Stimulated activated CD4-positive, alpha-beta T cell treated with anti-CD3 and anti-CD28 coated beads, Interleukin-1b, Interleukin-23, amount 100 ng/mL, for 1 hour (primary cell): ENCODE measurements at places on chromosomes 5 and 9.

GRCh38 chr9:22005702-22006606, 3.2 kb downstream of the CDKN2B start:
- DNase-seq, result no peak

DNA sequence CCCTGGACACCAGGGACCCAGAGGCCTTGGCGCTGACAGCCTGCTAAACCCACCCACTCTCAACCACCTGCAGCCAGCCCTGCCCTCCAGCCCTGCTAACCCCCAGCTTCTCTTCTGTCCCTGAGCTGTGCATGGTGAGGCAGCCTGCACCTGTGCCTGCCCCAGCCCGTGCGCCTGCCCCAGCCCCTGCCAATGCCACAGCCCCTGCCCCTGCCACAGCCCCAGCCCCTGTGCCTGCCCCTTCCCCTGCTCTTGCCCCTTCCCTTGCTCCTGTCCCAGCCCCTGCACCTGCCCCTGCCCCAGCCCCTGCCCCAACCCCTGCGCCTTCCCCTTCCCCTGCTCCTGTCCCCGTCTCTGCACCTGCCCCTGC, 43.3 kb upstream of the IRX4 start:
- no peak for DNase-seq

DNA sequence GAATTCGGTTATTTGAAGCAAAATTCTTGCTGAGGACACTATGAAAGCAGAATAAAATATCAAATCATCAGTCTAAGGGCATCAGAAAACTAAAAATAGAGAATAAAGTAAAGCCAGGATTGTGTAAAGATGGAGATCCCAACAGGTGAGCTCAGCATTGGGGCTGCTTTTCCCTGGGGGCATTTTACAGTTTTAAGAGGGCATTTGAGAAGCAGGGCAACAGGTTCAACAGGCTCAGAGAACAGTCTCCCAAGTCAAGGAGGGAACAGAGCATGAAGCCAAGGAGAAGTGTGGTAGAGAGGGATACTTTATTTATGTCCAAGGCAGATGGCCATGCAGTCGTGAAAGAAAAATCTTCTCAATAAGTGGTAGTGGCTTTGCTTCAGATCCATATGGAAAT, 145.4 kb downstream of the SYK start:
- DNase-seq, result no peak

DNA sequence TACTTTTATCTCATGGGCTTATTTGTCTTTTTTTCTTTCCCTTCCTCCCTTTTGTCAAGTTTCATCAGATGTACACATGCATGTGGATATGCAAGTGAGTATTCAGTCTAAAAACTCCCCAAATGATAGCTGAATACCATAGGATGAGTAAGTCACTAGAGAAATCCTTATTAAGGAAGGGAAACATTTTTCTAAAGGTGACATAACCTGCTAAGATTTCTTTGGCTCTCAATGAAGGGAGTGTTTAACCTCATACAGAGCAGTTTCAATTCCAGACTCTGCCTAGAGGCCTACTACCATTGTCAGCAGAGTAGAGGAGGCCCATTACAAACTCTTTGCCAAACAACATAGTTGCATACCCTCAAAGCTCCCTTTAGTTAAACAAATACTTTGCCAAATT, 192.4 kb downstream of the ARHGEF28 start:
- DNase-seq, result no peak

DNA sequence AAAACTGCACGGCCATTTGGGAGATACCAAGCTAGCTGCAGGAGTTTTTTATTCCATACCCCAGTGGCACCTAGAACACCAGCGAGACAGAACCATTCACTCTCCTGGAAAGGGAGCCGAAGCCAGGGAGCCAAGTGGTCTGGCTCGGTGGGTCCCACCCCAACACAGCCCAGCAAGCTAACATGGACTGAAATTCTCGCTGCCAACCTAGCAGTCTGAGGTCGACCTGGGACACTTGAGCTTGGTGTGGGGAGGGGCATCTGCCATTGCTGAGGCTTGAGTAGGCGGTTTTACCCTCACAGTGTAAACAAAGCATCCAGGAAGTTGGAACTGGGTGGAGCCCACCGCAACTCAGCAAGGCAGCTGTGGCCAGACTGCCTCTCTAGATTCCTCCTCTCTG, 108.9 kb upstream of the CHD1 start:
- no peak for DNase-seq

DNA sequence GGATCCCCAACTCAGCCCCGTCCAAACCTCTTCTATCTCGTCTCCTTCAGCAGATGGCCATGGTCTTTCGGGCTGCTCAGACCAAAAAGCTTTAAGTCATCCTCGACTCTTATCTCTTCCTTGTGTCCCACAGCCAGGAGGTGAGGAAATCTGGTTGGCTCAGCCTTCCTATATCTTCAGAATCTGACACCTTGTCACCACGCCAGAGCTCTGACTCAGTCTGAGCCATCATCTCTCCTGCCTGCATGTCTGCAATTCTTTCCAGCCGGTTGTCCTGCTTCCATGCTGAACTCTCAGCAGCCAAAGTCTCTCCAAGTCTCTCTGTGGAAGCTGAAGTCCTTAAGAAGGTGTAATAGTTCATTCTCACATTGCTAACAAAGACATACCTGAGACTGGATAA, 419.3 kb upstream of the ADAMTS16 start:
- DNase-seq, result no peak

GRCh38 chr5:118195211-118195610, 793.1 kb downstream of the DTWD2 start:
- DNase-seq, result no peak

DNA sequence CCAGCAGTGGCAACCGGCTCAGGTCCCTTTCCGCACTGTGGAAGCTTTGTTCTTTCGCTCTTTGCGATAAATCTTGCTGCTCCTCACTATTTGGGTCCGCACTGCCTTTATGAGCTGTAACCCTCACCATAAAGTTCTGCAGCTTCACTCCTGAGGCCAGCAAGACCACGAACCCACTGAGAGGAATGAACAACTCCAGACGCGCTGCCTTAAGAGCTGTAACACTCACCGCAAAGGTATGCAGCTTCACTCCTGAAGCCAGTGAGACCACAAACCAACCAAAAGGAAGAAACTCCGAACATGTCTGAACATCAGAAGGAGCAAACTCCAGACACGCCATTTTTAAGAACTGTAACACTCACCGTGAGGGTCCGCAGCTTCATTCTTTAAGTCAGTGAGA, 103.5 kb downstream of the GLIS3 start:
- no peak for DNase-seq

DNA sequence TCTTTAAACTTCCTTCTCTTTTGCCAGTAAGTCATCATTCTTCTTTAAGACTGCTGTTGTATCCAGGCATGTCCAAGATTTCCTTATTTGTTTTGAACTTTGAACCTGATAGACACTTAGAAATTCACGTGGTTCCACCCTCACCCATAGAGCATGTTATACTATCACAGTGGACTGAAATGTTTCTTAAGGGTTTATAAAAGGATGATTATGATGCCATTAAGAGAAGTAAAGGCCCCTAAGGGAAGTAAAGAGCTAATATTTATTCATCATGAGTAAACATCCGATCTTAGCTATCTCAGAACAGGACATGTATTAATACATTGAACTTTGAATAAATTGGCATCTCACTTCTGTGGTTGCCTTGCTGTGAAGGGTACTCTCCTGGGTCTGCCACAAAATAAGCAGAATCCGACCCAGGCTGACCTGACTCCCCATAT, 49.8 kb downstream of the PRKACG start:
- no peak for DNase-seq

DNA sequence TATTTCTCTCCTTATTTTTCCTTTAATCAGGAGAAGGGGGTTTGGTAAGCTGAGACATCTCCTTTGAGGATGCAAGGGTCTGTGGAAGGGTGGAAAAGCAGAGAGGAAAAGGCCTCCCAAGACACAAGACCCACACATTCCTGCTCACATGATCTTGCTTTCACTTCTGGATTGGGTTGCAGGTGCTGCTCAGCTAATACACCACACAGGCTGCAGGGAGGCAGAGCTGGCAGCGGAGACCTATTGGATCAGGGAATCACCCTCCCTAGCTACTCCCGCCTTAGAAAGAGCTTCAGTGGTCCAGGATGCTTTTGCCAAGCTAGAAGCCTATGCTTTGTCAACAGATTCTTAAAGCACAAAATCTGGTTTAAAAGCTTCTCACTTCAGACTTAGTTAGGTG, 87.6 kb upstream of the IL33 start:
- DNase-seq, result no peak

GRCh38 chr9:132094314-132094791, 14.7 kb upstream of the MED27 start:
- DNase-seq, result no peak

- DNase-seq, result no peak
These were observed at the start of gene PCDHGC3 for GRCh38 chr5:141475625-141476131. PCDHGC3 (plus strand) TSS chr5:141475966; CDS start chr5:141476117, 151 bp downstream.

DNA sequence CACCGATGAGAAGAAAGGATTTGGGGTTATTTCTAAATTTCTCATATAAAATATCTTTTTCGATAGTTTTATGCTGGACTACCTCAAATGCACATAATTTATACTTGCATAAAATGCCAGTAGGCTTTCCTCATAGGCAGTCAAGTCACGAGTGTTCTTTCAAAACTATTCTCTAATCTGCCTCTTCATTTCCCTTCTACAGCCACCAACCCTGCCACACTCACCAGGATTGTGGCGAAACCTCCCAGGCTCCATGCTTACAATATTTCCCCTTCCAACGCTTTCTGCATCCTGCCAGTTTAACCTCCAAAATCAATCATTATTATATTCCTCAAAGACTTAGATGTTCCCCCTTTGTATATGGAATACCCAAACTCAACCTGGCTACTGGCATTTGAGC, 65.4 kb downstream of the FRMD3 start:
- no peak for DNase-seq

DNA sequence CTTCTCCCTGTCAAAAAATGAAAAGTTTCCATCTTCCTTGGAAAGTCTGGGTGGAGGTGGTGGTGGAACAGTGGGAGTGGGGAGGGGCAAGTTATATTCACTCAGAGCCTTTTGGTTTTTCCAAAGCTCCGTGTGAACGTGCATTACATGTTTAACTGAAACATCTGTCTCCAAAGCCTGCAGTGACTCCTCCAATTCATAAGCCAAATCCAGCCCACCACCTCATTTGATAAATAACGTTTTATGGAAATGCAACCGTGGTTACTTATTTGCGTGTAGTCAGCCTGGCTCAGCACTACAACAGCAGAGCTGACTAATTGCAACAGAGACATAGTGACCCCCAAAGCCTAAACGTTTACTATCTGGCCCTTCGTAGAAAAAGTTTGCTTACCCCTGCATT, 13.9 kb downstream of the TNFSF8 start:
- DNase-seq, result no peak

DNA sequence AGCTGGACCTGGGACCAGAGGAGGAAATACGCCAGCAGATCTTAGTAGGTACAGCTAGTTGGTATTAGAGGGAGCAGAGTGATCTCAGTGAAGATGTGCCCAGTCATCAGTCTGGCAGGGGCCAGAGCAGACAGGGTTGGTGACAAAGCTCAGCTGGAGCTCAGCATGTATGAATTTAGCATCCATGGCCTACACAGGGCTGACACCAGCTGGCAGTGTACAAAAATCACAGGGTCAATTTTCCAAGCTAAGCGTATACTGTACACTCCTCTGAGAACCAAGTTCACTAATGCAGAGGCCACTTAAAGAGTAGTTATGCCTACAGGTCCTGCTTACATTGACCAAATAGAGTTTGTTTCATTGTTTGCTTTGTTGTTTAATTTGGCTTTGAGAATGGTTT, 146.6 kb downstream of the SLC24A2 start:
- no peak for DNase-seq
